Heart left ventricle (tissue), 16 donors: ENCODE measurements at places on chromosomes 5 and 9. TPM values are rescaled to one million over a fixed set of nuclear protein-coding genes. Genes with fewer than 3 reads are reported as not detected.
A peak's percentile ranks its signal among the peaks of the same experiment; 100 is the strongest.

PCDHGA5 gene
- 7.2 TPM for total RNA-seq

ENHO gene
- 0.42 TPM for total RNA-seq

PCDHA2 gene
- not detected for total RNA-seq

PCDHGA12 gene
- 8.4 TPM for total RNA-seq

GPR150 gene
- not detected for total RNA-seq

FPGS gene
- total RNA-seq, result 55.1 TPM

GRCh38 chr5:43231977-43232376 is 40.0 kb downstream of the NIM1K start:
- no peak for DNase-seq
- no peak overlapping the region for H3K4me3 ChIP-seq
- no peak overlapping the region for H3K27ac ChIP-seq

DNA sequence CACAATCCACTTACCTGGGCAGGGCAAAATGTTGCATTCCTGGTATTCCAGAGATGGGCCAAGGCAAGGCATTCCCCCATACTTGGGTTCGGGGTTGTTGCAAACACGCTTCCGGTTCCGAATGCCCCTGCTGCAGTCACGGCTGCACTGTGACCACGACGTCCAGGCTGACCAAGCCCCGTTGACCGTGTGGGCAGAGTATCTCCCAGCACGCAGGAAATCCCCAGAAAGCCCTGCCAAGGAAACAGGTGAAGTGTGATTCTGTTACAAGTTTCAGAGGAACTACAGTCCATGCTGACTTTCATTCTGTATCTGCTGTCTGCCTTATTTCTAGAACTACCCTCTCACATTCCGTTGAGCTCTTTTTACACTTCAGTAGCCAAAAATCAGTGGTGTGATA is 483.0 kb downstream of the SEMA5A start:
- H3K36me3 ChIP-seq, result no peaks in the 10 kb centered on the region
- DNase-seq, result no peak
- H3K27ac ChIP-seq, result no peak overlapping the region

GRCh38 chr9:35695943-35696401 is 6.2 kb upstream of the TPM2 start:
- H3K27me3 ChIP-seq, result no peaks in the 10 kb centered on the region
- H3K27ac ChIP-seq, result no peak overlapping the region
- H3K4me3 ChIP-seq, result no peak overlapping the region
- peaks cover 7% of the 10 kb centered on the region for H3K4me1 ChIP-seq
- DNase-seq, result no peak
- peaks cover 61% of the 10 kb centered on the region for H3K36me3 ChIP-seq

DNA sequence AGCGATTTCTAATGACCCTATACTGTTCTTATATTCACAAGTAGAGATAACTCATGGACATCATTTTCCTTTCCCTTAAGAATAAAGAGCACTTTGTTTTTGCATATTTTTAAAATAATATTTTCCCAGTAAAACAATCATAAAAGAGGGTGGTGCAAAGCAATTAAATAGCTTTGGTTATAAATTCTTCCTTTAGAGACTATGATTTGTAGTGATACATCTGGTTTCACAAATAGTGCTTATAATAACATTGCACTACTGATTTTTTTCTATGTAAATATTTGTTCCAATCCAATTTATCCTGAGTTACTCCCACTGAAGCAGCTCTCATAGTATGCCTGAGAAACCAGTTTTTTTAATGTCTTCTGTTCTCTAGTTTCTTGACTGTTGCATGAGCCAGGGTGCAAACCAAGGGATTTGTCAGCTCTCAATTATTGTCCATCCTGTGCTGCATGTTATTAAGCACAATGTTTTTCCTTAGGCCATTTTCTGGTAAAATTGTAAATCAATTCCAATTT is 74.7 kb downstream of the LURAP1L start:
- no peak for DNase-seq
- H3K4me1 ChIP-seq, result no peaks in the 10 kb centered on the region
- no peaks in the 10 kb centered on the region for H3K27me3 ChIP-seq
- no peak overlapping the region for H3K4me3 ChIP-seq
- no peak overlapping the region for H3K27ac ChIP-seq

DNA sequence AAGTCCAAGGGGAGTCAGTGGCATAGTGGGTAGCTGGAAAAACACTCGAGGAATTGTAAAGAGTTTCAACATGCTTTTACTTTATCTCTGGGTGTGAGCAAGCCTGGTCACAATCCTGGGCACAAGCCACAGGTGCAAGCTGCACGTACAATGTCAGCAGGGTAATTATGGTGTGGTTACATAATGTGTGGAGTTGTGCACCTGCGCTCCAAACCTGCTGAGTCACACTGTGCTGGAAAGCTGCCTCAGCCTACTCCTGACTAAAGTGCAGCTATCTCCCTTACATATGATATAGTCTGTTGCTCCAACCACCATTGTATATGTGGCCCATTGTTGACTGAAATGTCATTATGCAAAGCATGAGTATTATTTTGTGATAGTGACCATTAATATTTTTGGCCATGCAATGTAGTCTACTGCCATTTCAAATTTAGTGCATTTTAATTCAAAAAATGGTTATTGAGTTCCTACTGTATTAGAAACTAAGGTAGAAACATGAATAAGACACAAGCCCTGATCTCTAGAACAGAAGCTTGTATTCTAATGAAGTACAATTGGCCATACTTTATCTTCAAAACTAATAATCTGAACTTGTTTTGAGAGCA is 160.9 kb upstream of the SLC30A5 start:
- H3K27ac ChIP-seq, result no peak overlapping the region

DNA sequence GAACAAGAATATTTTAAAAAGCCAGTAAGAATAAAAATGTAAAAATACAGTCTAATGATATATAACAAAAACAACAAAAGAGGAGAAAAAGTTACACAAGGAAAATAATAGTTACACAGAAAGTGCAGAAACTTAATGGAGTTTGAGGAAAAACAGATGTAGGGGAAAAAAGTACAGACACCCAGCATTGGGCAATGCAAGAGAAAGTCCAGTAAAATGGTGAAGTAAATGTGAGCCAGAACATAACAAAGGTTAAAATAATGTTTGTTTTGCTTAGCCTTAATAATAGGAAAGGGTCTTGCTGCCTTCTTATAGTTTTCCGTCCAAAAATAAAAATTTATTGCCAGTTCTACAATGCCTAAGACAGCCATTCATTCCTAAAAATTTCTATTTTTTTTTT is 364.2 kb downstream of the NNT start:
- DNase-seq, result no peak
- no peaks in the 10 kb centered on the region for H3K4me1 ChIP-seq
- no peaks in the 10 kb centered on the region for H3K27me3 ChIP-seq

DNA sequence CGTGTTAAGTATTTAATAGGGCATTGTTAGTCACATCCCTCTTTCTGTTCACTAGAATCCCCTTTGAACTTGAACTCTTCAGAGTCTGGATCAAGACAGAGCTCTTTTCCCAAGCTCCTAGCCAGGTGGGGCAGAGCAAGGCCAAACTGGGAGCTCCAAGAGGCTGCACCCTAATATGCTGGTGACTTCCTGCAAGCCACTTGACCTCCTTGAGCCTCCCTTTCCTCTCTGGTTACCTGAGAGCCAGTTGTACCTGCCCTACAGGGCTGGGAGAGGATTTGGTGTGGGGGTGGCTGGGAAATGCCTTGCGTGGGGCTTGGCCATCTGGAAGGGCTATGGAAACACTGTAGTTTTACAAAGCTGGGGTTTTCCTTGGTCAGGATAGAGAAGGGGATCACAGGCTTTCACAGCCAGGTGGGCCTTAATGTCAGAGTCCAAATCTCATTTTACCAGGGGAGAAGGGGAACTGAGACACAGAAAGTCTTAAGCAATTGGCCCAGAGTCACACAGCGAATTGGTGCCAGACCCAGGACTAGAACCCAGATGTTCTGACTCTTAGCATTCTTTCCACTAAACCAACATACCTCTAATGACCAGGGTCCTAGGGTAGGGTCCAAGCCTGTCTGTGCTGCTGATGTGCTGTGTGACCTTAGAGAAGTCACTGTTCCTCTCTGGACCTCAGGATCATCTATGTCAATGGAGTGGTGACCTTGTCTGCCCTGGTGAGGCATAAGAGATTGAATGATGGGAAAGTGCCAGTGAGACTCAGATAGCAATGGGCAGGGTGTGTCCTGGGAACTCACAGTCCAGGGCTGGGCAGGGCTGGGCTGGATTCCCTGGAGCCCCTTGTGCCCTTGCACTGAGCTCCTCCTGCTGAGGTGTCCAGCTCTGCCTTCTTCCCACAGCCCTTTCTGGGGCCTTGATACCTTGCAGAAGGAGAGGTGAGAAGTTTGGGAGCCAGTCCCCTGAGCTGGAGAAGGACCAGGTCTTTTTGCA is 35.8 kb downstream of the GSN start:
- DNase-seq, result no peak
- peak overlapping the region; percentile 96 for H3K27ac ChIP-seq
- peaks cover 63% of the 10 kb centered on the region for H3K4me1 ChIP-seq
- peaks cover 74% of the 10 kb centered on the region for H3K36me3 ChIP-seq
